ENCODE measurements at places on chromosomes 3 and 15. TPM values are rescaled to one million over a fixed set of nuclear protein-coding genes. Genes with fewer than 3 reads are reported as not detected.

Gene CPLX3
- polyA plus RNA-seq, result not detected

DNA sequence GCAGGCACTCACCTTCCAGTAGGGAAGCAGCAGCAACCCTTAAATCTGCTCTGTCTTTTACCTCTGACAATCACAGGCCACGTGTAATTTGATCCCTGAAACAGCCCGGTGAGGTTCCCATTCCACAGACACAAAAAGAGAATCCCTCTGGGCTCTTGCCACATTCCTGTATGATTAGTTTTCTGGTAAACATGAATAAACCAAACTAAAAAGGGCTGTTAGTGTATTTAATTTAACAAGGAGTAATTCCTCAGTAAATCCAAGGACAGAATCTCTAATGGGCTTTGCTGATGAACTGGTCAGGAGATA is 186.9 kb downstream of the FAM43A start:
- no peak for DNase-seq

Gene CHRNA7
- 13.1 TPM for polyA plus RNA-seq

Gene GDPGP1
- polyA plus RNA-seq, result 5.0 TPM

DNA sequence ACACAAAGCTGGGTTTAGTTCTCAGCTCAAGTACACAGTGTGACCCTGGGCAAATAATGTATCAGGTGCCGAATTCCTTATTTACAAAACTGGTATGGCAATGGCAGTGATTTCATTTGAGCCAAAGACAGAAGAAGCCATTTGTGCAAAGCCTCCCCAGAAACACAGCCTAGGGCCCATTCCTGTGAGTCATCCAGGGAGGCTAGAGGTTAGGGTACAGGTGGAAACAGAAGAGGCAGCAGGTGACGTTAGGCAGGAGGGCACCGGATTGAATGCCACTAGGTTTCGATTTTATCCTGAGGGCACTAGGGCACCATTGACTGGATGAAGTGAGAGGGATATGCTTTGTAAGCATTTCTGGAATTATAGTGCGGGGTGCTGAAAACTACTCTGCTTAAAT is 766.9 kb upstream of the NR2F2 start:
- no peak for DNase-seq

DNA sequence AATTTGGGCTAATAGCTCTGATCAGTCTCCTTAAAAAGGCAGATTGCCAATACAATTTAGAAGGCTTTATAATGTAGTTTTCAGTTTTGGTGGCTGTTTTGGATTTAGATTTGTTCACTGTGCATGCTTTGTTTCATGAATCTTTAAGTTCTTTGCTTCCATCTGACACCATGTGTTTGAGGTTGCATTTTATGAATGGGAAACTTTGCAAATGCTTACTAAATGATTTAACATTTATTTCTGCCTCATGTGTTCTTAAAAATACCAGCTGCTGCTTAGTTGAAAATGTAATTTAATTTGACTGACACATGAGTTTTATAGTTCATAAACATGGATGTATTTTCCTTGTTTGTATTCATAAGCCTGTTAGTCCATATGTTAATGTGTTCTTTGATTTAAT is 78.6 kb downstream of the RNF13 start:
- no peak for DNase-seq

GRCh38 chr3:122502941-122503340 is 11.8 kb downstream of the KPNA1 start:
- DNase-seq, result no peak

Gene SCAANT1
- polyA plus RNA-seq, result 0.53 TPM

DNA sequence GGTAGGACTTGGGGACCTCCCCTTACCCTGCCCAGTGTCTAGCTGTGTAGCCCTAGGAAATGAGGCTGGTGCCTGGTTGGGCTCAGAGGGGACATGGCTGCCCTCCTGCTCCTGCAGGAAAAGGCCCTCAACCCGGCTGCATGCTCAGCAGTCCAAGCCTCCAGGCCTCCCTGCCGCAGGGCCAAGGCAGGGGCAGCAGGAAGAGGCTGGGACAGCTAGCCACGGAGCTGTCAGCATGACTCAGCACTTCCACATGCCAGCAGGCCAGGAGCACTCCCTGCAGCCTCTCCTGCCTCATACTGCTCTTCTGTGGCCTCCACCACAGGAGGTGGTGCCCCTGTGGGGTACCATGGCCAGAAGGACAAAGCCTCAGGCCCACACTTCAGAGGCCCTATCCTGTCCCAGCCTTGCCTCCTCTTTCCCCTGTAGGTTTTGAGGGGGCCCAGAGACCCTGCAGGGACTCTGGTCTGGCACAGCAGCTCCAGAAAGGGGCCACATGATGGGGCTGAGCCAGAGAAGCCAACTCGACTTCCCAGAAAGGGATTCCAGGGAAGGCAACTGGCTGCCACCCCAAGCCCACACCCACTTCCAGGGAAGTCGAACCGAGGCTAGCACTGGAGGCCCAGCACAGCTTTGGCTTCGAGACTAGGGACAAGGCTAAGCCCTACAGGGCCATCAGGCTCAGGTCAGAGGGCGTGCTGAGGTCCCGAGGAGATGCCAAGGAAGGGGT is 19.5 kb downstream of the TKT start:
- no peak for DNase-seq

DNA sequence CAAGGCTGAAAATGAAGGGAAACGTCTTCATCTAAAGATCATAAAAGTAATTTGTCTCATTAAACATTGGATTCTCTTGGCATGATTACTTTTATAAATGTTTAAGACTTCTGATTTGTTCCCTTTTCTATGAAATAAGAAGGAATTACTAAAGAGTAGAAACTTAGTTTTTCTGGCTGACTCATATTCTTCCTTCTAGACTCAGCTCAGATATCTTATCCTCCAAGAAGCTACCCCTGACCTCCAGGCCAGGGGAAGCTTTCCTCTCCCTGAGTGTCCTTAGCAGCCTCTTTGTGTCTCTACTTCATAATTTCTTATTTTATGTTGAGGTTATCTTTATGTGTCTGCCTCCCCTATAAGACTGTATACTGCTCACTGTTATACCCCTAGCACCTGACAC is 291.9 kb upstream of the STT3B start:
- DNase-seq, result no peak

- DNase-seq, result no peak
Observed at GRCh38 chr15:57734860-57735259, 28.3 kb downstream of the POLR2M start.

- no peak for DNase-seq
Observed at GRCh38 chr3:32959371-32959770, 7.9 kb downstream of the CCR4 start.

- peak; percentile 29 for DNase-seq
Observed at GRCh38 chr3:11282250-11283138, 10.3 kb downstream of the ATG7 start.

DNA sequence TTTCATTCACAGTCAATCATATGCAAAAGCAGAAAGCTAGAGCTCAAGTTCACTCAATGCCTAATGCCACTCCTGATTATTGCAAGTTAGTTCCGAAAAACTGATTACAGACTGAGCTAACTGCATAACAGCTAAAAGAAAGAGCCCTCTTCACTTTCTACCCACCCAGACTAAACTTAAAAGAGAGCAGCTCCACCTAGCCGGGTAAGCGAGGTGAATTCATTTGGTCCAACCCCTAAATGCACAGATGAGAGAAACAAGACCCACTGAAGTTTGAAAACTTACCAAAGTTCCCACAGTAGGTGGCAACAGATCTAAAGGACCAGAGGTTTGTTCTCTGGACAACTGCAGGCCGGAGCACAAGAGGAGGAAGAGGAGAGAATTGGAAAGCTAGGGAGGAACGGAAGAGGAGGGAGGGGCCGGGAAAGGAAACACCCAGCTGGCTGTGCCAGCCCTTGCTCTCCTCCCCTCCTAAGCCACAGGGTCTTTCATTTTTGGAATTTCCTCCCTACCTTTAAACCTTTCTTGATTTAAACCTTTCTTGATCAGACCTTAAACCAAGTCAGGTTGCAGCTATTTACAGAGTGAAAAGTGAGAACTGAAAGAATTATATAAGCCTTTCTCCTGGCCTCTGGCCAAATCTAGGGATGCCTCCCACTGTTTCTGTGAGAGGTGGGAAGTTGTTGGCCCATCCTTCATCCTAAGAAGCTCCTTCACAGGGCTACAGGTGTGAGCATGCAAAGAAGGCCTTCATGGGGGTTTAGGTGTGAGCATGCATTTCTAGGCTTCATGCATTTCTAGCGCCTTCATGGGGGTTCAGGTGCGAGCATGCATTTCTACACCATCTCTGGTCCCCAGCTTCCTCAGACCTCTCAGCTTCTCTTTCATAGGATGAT is 114.7 kb upstream of the LMOD3 start:
- DNase-seq, result no peak

Gene TOP2B
- polyA plus RNA-seq, result 359 TPM

Gene EBLN2
- 2.8 TPM for polyA plus RNA-seq

Gene UROC1
- polyA plus RNA-seq, result 0.07 TPM

GRCh38 chr15:73799466-73799865 is 46.3 kb upstream of the INSYN1 start:
- no peak for DNase-seq

DNA sequence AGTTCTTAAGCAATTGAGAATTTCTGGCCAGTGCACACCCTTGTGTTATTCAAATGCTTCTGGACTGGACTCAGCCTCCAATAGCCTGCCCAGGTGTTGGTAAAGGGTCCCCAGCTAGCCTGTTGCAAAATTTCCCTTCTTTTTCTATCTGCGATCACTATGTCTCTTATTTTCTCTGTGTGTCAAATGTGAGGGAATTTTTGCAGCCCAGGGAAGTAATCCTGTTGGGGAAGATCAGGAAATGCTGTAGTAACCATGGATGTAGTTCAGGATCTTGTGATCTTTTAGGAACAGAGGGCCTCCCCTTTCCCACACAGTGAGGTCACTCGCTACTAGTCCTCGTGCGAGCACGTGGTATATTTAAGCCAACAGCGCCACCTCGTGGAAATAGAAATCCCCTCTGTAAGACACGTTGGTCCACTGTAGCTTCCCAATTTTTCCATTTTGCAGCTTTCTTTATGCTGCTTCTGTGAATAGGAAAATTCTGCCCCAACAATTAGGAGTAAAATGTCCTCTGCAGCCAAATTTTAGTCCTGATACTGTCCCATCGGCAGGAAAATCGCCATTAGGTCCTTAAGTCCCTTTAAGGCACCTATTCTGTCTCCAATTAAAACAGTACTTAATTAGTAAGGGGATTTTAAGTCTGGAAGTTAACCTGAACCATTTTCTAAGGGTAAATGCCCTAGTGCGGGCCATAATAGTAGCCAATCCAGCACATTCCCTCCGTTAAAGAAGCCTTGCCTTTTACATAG is 4.0 kb upstream of the SMCO1 start:
- DNase-seq, result no peak

DNA sequence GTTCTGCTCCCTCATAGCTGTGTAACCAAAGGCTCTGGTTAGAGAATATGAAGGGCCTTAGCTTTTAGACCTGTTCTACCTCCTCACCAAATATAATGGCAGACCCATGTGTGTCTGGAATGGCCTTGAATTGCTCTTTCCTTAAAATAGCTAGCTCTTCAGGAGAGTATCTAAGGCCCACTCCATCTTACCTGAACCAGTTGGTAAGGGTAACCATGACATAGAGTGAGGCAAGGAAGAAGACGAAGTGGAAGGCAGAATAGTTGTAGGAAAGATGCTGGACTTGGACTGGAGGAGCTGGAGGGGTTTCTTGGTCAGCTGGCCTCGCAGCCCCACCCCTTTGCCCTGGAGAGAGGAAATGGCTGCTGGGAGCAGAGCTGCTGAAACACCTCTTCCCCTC is 3.1 kb downstream of the SERF2 start:
- no peak for DNase-seq

Gene RSRC1
- 40.8 TPM for polyA plus RNA-seq

- DNase-seq, result no peak
Observed at GRCh38 chr3:100634493-100635272, 25.3 kb downstream of the ADGRG7 start.

GRCh38 chr15:68218331-68218730 is 11.2 kb downstream of the CLN6 start:
- DNase-seq, result no peak

Gene PTH1R
- polyA plus RNA-seq, result 185 TPM

GRCh38 chr15:48527517-48527916 is 118.0 kb downstream of the FBN1 start:
- no peak for DNase-seq

Gene SCN11A
- 0.72 TPM for polyA plus RNA-seq

DNA sequence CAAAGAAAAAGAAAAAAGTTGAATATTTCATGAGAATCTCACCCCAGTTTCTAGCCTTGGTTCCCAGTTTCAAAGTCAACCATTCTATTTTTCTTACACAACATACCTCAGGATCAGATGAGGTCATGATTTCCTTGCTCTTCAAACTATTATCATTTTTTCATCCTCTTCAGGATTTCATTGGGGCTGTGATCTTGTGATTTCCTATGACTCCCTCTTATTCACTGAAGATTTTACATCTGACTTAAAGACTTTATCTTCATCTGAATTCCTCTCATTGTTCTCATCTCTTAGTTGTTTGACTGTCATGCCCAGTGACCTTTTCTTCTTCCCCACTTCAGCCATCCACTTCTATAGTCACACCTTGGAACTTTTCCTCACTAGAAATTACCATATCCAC is 3.1 kb upstream of the C3orf33 start:
- DNase-seq, result no peak

DNA sequence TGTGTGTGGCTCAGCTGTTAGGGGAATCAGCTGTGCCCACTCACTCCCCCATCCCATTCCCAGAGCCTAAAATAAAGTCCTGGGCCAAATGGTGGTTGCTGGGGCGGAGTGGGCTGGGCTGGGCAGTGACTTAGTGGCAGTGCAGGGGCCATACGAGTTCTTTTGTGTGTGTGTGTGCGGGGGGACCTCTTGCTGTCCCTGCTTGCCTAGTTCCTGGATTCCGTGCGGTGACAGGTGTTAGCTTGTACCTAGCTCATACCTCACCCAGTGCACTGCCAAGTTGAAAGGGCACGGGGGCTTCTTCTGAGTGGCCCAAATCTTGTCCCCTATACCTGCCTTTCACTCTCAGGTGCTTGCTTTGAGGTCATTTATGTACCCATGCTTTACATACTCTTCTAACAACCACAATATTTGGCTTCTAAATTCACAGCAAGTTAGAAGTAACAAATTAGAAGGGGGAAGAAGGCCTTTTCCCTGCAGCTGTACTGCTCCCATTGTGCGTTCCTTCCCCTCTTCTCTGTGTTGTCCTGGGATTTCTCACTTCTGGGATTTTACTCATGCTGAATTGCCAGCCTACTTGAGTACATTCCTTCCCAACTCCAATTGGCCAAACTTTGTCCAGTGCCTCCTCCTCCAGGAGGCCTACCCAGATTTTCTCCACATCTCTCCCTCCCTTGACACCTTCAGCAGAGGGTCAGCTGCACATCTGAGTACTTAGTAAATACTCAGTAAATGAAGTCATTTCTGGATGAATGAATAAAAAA is 66.3 kb upstream of the POLG start:
- no peak for DNase-seq

Gene CCDC54
- 0.11 TPM for polyA plus RNA-seq

Gene EIF4E3
- polyA plus RNA-seq, result 12.6 TPM

- DNase-seq, result no peak
Observed at GRCh38 chr3:119293105-119293870, 895 bp upstream of the ARHGAP31 start.
